ENCODE measurements at places on chromosomes 1 and 21.

DNA sequence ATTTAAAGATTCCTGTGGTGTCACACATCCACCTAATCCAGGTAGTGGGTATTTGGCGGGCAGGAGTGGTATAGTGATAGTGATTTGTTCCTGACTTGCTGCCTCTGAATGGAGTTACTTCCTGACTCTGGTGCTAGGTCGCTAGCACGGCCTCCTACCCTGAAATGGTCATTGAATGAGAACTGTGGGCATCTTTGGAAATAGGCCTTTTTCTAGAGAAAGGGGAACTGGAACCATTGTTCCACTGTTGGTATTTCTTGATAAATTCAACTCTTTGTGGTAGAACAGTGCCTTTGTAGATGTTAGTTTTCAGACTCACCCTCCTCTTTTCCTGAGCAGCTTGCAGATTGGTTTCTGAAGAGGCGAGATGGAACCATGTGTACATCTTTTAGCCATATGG, 1.5 kb downstream of the QSOX1 start:
- no peak for DNase-seq

- no peak for DNase-seq
Measured at GRCh38 chr1:30274173-30274970, 449.0 kb downstream of the MATN1 start.

DNA sequence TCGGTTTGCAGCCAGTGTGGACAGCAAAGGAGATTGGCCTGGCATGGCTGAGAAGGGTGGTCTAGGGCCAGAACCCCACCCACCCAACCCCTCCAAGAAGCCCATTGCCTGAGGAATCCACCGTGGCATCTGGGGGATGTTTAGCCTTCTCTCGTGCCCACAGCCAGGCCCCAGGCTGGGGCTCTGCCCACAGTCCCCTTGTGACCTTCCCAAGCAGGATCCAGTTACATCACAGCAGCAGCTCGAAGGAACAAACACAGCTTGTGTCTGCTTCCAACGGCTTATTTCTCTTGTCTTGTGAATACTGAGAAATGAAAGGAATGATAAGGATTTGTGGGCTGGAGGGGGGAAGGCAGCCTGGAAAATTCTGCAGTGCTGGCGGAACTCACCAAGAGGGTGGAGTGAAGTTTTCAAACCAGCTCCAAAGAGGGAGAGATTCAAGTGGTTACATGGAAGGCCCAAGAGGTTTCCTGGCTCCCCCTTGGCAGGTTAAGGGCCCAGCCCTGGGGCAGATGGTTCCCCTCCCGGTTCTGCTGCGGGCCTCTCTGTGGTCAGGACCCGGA, 61.6 kb downstream of the DHRS3 start:
- no peak for DNase-seq

GRCh38 chr1:84847253-84848250, 45.5 kb downstream of the LPAR3 start:
- no peak for DNase-seq

DNA sequence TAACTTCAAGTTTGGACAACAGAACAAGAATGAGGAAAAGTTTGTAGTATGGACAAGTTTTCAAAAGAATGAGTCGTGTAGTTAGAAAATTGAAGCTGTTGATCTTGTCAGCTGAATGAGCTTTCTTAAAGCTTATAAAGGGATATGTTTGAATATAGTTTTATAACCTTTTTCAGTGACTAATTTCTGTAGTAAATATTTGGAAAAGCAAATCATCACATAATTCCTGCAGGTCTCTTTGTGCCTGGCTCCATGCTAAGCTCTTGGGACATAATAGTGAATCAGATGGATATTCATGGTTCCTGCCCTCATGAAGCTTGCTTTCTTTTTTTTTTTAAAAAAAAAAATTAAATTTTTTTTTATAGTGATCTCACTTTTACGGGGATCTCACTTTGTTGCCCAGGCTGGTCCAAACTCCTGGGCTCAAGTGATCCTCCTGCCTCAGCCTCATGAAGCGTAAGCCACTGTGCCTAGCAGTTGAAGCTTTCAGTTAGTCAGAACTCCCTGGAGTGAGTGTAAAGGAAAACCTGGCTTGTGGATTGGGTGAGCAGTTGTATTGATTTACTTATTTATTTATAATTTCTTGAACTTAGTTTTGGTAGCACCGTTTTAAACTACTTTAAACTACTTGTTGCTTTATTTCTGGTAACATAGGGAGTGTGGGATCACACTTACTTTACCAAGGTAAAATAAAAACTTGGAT, 15.5 kb downstream of the DYRK1A start:
- DNase-seq: no peak

DNA sequence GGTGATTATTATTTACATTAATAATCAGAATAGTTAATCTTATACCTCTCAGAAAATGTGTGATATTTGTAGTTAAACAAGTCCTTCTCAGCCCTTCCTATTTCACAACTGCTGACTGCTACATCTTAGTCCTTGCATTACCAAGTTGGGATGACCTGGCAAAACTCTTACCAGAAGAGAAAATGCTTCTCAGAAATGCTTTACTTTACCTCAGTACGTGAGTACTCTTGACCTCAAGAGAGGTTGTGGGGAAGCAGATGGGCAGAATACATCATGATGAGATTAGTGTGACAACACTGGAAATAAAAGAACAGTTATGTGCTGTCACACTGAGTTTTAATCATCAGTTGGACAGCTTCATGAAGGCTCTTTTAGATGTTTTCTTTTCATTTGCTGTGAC, 16.2 kb downstream of the CFAP126 start:
- DNase-seq: no peak

GRCh38 chr1:182143825-182144645, 82.5 kb upstream of the ZNF648 start:
- DNase-seq: no peak

DNA sequence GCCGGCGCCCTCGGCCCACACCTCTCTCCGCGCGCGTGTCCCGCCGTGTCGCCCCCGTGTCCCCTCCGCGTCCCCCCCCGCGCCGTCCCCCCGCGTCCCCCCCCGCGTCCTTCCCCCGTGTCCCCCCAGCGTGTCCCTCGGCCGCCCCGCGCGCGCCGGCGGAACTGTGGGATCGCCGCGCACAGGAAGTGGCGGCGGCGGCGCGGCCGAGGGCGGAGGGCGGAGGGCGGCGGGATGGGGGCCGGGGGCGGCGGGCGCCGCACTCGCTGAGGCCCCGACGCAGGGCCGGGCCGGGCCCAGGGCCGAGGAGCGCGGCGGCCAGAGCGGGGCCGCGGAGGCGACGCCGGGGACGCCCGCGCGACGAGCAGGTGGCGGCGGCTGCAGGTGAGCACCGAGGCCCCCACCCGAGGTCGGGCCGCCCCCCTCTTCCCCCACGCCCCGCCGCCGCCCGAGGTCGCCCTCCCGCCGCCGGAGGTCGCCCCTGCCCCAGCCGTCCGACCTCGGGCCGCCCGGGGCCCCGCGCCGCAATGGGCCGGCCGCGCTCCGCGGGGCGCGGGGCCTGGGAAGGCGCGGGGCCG, at the start of gene AGPAT3:
TSS of gene AGPAT3 (plus strand) at position 262 of the 578 bp plus-strand sequence. CDS start 94,459 bp downstream, outside the sequence.
- DNase-seq: peak; percentile 34

DNA sequence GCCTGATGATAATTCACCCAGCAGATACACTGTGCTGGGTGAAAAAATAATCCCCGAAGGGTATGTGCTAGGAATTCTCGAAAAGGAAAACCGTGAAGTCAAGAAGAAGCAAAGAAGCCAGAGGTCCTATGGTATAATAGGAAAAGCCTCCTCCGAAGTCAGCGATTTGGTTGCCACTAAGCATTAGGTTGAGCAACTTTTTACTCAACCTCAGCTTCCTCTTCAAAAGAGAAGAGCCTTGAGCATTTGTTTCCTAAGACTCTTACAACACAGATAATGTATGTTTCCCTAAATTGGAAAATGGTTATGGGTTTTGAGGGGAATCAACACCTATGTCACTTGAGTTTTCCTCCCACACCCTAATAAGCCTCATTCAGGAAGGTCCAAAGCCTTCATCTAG, 21.3 kb upstream of the MNDA start:
- no peak for DNase-seq

DNA sequence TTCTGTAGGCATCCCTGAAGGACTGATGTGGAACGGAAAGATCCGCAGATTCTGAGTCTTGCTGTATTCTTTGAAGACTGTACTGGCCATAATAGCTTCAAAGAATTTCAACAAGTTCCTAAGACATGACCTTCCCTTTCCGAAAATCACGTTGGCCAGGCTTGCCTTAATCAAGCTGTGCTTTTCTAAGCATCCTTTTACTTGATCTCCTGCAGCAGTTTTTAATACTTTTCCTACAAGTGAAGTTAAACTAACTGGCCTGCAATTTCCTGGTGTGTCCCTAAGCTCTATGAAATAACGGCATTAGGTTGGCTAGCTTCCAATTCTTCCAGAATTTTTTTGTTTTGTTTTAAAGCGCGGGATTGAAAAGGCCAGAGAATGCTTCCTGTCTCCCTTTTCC, 40.3 kb downstream of the SPAG17 start:
- no peak for DNase-seq

DNA sequence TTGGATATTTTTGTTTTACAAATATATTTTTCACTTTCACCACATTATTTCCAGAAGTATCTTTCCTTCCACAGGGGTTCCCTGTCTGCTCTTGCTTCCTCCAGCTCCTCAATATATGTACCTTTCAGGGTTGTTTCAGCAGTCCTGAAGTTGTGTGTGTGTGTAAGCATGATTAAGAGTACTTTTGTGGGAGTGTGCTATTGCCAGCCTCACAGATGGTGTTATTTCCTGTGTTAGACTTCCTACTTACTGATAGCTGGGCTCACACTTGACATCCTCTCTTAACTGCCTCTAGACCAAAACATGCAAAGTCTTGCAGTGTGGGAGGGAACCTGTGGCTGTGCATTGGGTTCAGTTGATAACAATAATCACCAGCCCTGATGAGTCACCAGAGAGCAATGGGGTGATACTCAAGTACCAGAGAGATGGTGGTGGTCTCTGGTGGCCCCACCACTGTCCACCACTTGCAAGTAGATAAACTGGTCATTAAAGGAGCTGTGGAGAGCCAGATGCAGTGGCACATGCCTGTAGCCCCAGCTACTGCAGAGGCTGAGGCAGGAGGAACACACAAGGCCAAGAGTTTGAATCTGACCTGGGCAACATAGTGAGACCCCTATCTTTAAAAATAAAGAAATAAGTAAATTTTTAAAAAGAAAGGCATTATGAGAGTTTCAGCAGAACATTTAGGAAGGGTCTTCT, 126.7 kb downstream of the NR5A2 start:
- DNase-seq: peak; percentile 17

DNA sequence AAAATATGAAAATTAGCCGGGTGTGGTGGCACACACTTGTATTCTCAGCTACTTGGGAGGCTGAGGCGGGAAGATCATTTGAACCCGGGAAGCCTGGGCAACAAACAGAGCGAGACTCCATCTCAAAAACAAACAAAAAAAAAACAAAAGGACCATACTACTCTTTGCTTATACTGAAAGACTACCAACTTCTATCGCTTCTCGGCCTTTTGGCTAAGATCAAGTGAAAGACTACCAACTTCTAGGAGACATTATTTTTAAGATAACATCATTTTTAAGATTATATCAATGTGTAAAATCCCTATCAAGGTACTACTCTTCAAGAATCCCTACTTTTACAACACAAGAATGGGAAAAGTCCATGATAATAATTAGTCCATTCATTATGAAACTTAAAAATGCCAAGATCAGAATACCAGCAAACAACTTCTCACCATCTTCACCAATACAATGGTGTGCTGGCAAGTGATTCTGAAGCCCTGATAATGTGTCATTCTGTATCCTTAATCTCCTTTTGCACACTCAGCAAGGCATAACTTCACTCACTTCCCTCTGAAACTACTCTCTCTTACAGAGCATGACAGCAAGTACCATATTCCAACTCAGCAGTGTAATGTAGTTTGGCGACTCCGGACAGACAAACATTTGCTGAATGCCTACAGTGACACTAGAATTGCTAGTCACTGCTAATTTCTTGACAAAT, 1.7 kb downstream of the PTP4A2 start:
- no peak for DNase-seq

GRCh38 chr21:42663860-42664535, 10.6 kb downstream of the PDE9A start:
- no peak for DNase-seq

DNA sequence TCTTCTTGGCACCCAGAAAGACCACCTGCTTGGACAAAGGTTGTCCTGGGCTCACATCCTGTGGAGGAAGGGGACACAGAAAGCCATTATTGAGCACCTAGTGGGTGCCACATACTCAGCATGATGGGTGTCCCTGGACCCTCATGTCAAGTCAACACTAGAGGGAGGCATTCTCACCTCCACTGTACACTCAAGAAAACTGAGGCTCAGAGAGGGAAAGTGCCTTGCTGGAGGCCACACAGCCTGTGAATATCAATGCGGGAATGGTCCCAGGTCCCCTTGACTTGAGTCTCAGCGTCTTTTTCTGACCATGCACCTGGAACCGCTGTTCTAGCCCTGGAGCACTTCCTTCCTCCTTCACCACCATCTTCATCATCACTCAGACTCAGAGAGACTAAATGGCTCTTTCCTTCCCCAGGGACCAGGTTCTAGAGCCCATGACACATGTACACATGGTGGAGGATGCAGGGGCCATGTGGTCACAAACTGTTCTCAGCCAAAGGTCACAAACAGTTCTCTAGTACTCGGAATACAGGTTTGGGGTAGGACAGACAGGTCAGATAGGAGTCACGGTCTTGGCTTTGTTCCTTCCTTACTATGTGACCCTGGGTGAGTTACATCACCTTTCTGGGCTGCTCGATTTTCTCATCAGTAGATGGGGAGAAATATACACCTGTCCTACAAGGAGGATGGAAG, 89.2 kb upstream of the WNT4 start:
- DNase-seq: no peak

DNA sequence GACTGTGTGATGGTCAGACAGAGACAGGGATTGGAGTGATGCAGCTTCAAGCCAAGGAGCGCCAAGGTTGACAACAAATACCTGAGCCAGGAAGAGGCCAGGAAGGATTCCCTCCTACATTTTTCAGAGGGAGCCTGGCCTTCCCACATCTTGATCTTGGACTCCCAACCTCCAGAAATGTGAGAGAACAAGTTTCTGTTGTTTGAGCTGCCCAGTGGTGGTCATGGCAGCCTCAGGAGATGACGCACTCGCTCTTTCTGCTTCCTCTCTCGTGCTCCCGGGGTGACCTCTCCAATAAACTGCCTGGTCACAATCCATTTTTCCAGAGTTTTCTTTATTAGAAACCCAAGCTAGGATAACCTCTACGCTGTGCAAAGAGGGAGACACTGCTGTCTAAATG, 16.6 kb upstream of the IGSF5 start:
- no peak for DNase-seq

- DNase-seq: no peak
Measured at GRCh38 chr1:65832296-65832695, 39.6 kb downstream of the PDE4B start.

- DNase-seq: no peak
Measured at GRCh38 chr1:37807220-37807554, 403 bp upstream of the C1orf122 start.

- DNase-seq: no peak
Measured at GRCh38 chr1:167904652-167905130, 9.2 kb downstream of the ADCY10 start.

GRCh38 chr1:180567654-180568053, 8.9 kb downstream of the OVAAL start:
- DNase-seq: no peak

Data from stimulated activated CD8-positive, alpha-beta memory T cell treated with anti-CD3 and anti-CD28 coated beads, Interleukin-12 subunit alpha, Interleukin-12 subunit beta, amount 100 ng/mL, for 4 hours (primary cell).